ENCODE measurements at places on chromosomes 6 and 20.

DNA sequence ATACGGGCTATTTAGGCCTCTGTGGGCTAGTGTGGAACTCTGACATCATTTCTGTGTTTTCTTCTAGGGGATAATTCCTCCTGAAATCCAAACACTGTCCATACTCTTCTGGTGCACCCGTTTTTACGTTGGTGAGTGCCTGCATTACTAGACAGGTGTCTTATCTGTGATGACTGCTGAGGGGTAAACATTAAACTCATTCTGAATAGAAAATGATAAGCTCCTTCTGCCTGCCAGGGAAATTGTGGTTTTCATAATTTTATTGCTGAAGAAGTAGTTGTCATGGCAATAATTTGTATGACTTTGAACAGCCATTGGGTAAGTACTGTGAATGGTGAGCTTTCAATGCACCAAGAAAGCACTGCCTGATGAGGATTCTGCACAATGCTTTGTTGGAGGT is 705.6 kb downstream of the UTRN start:
- DNase-seq = no peak

DNA sequence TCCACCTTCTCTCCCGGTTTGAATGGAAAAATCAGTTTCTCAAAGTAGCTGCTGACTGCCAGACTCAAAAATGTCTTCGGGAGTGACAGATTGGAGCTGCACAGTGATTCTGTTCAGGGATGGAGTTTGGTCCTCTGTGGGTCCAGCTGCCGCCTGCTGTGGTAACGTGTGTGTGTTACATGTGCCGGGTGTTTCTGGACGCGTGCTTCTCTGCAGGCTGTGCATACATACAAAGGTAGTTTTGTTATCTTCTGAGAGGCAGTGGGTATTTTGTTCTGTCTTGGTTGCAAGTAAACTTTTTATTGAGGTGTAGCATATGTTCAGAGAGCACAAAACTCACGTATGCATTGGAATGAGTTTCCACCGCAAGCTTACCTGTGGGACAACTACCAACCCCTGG is 41.3 kb upstream of the NAA20 start:
- DNase-seq = no peak

- no peak for DNase-seq
Measured at GRCh38 chr6:33686225-33686924, 25.1 kb downstream of the UQCC2 start.

DNA sequence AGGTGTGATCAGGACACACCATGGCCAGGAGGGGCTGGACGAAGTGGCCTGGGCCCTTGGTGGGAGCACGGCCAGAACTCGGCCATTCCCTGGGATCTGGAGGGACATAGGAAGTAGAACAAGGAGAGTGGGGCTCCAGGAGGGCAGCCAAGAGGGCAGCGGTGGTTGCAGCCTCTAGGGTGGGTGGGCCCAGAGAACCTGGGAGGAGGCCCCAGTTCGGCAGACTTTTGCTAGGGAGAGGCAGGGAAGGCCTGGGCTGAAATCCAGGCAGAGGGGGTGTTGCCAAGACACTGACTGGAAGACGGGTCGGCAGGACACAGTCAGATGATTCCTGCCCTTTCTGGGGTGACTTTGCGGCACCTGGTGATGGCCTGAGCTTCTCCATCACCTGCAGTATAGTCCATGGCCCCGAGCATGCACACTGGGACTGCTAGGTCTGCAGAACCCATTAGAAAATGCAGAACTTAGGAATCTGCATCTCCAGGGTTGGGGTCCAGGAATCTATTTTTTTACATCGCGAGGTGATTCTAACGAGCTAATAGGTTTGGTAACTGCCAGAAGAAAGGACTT is 224.8 kb downstream of the SYNDIG1 start:
- DNase-seq = no peak

DNA sequence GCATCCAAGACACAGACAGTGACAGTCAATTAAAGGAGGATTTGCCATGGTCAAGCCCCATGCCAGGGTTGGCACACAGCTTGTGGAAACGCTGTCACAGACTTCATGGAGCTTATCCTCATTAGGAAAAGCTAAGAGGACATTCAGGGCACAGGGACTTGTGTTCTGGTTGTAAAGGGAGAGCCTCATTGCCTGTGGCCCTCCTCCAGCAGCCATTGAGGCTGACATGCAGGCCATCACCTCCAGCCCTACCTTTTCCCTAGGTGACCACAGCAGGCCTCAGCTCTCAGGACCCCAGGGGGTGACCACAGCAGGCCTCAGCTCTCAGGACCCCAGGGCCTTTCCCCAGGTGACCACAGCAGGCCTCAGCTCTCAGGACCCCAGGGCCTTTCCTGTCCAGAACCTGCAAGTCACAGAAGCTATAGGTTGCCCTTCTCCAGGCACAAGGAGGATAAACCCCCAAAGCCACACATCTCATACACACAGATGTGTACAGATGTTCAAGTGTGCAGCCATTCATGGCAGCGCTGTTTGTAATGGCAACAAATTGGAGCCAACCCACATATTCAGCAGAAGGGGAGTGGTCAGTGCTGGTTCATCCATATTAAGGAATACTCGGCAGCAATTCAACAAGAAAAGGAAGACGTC is 26.1 kb downstream of the DUSP22 start:
- no peak for DNase-seq

All from T-helper 2 cell (primary cell).